ENCODE measurements at places on chromosomes 6 and 20.

DNA sequence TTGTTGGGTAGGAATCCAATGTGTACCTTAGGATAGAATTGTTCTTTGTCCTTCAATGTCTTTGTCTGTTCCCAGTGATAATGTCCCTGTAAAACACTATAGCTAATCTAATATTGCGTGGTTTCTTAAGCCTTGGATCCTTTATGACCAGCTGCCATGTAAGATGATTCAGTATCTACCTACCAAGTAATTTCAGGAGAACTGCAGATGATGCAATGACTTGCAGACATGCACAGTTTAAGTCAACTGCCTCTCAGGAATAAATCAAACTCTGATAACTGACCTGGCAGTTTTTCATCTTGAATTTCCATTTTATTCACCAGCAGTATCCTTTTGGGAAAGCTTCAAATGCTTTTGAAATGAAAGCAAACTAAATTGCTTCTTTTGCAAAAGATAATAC lies 157.8 kb downstream of the TPBG start:
- DNase-seq = no peak

GRCh38 chr20:33019465-33020277 lies 11.8 kb upstream of the BPIFB6 start:
- no peak for DNase-seq

GRCh38 chr6:29887330-29887818 lies 55.0 kb upstream of the HLA-A start:
- DNase-seq = no peak

- no peak for DNase-seq
These were observed 9.7 kb upstream of the FILIP1 start for GRCh38 chr6:75503291-75503690.

DNA sequence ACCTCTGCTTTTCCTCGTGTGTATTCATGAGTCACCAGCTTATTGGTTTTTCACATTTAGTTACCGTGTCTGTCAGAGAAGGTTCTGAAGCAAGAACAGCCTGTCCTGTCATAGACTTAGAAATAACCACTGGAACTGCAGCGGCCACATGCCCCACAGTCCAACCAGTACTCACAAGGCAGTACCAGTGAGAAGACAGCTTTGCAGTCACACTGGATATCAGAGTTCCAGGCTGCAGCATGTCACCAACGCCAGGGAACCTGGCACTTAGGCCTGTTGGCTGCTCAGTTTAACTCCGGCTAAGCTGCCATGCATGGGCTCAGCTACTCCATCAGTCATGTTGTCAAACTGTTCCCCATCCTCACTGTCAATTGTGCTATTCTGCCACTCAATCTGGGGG lies 40.1 kb downstream of the ADNP start:
- no peak for DNase-seq

DNA sequence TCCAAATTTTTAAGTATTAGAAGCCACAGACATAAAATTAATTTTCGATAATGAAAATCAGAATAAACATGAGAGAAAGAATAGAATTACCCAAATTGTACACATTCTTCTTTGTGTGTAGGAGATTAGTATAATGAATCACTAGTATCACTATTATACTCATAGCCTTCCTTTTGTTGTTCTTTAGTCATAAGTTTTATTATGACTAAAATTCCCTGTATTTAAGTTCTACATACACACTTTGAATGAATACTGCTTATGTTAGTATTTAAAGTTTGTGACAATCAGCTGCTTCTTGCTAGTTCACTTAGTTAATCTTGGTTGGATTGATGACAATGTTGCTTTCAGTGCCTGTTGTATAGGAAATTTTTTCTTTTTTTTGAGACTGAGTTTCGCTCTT lies 72.7 kb downstream of the CCDC170 start:
- DNase-seq = no peak

DNA sequence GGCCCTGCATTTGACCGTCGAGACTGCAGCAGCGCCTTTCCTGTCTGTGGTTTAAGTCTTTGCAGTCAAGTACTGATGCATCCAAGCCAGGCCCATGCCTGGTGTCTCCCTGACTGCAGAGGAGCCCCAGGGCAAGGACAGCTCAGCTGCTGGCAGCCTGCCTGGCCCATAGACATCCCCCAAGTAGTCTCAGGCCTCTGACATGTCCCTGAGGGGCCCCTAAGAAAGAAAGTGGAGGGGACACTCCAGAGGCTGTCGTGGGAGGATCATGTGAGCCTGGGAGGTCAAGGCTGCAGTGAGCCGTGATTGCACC lies 18.0 kb downstream of the HRH3 start:
- no peak for DNase-seq

- no peak for DNase-seq
These were observed 92.8 kb downstream of the GRM4 start for GRCh38 chr6:34052918-34053608.

DNA sequence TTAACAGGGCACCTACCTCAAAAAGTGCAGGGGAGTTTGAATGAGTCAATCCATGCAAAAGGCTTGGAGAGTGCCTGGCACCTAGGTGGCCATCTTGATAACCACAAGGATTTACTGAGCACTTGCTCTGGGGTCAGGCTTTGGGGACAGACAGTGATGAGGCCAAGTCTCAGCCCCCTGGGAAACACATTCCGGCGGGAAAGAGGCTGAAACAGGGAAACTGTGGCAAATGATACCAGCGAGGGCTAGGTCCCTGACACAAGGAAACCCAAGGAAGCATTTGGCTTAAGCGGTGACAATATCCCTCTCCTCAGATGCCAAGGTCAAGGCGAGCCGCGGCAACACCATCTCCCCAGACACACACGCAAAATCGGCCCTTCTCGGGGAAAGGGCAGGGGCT lies 527 bp upstream of the DOK5 start:
- no peak for DNase-seq

DNA sequence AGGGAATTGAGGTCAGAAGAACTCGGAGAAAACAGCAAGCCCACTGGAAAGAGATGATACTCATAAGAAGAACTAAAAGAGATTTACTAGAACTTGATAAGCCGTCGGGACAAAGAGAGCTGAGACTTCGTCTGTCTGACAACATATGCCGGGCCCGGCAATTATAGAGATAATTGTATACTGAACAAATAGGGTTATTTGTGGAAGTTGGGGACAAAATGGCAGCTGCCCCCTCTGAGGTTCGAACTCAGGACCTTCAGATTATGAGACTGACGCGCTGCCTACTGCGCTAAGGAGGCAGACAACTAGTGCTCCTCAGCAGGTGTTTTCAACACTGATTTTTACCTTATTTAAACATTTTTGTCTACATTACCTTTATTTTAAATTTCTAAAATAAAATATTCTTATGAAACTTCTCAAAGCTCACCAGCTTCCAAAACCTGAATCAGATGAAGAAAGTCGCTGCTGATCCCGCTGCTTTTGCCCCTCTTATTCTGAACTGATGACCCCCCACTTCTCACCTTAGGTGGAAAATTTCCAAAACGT lies 29.3 kb upstream of the TRIM27 start:
- no peak for DNase-seq

GRCh38 chr20:46093531-46093930 lies 3.8 kb upstream of the NCOA5 start:
- no peak for DNase-seq

DNA sequence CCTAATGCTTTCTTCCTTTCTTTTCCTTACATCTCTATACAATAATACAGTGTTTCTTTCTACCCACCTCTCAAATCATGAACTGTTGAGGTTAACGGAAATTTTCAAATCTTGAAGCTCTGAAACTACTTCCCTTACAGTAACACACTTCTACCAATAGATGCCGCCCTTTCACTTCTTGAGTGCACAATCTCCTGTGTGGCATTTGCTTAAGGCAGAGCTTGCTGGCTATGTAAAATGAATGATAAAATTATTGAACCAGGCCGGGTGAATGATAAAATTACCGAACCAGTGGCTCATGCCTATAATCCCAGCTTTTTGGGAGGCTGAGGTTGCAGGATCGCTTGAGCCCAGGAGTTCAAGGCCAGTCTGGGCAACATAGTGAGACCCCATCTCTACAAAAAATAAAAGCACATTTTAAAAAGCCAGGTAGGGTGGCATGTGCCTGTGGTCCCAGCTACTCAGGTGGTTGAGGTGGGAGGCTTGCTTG lies 56.8 kb downstream of the KCNS1 start:
- peak; percentile 11 for DNase-seq

DNA sequence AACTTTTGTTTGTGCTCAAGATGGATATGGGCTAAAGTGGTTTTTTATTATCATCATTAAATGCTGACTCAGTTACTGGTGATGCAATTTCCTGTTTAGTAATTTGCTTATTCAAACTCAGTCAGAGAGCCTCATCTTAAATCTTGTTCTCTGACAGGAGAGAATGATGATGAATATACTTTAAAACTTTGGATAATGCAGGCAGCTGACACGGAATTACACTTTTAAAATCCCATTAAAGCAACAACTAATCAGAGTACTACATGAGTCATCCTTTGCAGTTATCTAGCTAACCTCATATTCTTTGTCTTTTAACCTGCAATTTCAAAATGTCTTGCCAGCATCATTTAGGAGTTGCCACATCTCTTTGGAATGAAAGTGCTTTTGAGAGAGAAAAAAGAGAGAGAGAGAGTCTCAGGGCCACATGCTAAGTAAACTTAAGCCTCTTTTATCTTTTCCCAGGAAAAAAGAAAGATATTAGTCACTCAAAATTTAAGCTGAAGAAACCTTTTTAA lies 9.2 kb upstream of the C6orf141 start:
- no peak for DNase-seq

GRCh38 chr20:20012541-20012940 lies 4.6 kb upstream of the NAA20 start:
- no peak for DNase-seq

DNA sequence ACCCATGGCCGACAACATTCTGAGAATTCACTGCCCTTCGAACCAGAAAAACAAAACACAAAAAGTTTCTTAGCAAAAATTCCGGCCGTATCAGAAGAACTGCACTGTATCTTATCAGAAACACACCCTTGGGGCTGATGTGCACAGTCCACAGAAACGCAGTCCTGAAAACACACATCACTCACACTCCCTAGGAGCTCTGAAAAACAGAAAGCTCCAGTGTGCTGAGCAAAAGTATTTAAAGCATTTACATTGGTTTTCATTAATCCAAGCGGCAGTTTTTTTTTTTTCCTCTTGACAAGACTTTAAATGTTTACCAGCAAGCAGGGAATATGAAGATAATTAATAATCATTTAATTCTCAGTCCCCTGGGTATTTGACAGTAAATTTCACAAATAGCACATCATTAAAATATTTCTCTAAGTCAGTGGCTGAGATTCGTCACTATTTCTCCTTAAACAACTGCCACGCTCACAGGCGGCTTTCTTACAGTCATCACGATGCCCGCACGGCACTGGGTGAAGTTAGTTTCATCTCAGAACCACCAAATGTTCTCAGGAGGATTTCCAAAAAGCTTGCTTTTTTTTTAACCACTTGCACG lies 13.3 kb downstream of the NFATC2 start:
- no peak for DNase-seq

GRCh38 chr6:43951063-43951755 lies 176.0 kb downstream of the MRPL14 start:
- no peak for DNase-seq

- no peak for DNase-seq
These were observed 1316.0 kb upstream of the GJE1 start for GRCh38 chr6:140816681-140817080.

- DNase-seq = no peak
These were observed 17.7 kb upstream of the NNAT start for GRCh38 chr20:37503256-37503927.

GRCh38 chr6:161462148-161462547 lies 188.3 kb upstream of the AGPAT4 start:
- no peak for DNase-seq

GRCh38 chr20:14331646-14332045 lies 5.8 kb downstream of the FLRT3 start:
- DNase-seq = no peak

GRCh38 chr6:125193208-125193607 lies 39.6 kb downstream of the TPD52L1 start:
- no peak for DNase-seq

GRCh38 chr6:111825439-111826086 lies 47.7 kb downstream of the FYN start:
- no peak for DNase-seq

DNA sequence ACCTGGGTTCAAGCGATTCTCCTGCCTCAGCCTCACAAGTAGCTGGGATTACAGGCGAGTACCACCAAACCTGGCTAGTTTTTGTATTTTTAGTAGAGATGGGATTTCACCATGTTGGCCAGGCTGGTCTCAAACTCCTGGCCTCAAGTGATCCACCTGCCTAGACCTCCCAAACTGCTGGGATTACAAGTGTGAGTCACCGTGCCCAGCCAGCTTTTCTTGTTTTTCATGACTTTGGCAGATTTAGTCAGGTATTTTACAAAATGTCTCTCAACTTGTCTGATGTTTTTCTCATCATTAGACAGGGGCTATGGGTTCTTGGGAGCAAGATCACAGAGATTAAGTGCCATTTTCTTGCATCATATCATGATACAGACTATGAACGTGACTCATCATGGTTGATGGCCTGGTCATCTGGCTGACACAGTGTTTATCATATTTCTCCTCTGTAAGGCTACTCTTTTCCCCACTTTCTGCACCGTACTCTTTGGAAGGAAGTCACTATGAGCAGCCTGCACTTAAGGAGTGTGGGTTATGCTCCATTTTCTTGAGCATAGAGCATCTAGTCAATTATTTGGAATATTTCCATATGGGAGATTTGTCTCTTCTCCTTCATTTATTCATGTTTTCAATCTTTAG lies 67.8 kb downstream of the RNF182 start:
- no peak for DNase-seq

DNA sequence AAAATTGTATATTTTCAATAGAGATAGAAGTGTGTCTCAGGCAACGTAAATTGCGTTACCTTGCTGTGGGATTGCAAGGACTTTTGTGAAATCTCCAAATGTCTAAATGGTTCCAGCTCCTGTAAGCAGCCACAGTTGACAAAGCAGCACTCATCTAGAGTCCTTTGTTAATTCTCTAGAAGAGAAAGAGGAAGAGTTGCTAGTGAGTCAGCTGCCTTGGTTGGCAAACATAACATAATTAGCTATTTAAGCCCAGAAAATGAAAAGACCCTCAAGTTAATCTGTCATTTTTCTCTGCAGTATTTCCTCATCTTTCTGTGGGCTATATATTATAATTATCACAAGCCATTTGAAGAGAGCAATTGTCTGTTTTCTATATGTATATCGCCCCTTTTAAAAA lies 66.4 kb upstream of the FABP7 start:
- DNase-seq = no peak

- no peak for DNase-seq
These were observed 107.9 kb downstream of the NRSN1 start for GRCh38 chr6:24233813-24234442.

- DNase-seq = no peak
These were observed 41.9 kb upstream of the CTNNBL1 start for GRCh38 chr20:37651932-37652331.

GRCh38 chr20:19301142-19301541 lies 88.7 kb downstream of the SLC24A3 start:
- no peak for DNase-seq

- no peak for DNase-seq
These were observed 47.1 kb upstream of the PMEPA1 start for GRCh38 chr20:57756921-57757320.

DNA sequence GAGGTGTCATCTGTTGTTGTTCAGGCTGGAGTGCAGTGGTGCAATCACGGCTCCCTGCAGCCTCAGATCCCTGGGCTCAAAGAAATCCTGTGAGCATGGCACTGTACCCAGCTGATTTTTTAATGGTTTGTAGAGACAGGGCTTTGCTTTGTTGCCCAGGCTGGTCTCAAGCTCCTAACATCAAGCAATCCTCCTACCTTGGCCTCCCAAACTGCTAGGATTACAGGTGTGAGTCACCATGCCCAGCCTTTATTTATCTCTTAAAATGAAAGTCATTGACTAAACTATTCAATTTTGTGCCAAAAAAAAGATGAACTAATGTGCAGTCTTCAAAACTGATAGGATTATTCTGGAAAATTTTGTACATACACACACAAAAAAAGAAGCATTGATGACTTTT lies 38.8 kb upstream of the UNC93A start:
- no peak for DNase-seq

Measured in left renal cortex interstitium (tissue), 4 donors.